ENCODE measurements at places on chromosomes 7 and 10. TPM values are rescaled to one million over a fixed set of nuclear protein-coding genes. Genes with fewer than 3 reads are reported as not detected.

DNA sequence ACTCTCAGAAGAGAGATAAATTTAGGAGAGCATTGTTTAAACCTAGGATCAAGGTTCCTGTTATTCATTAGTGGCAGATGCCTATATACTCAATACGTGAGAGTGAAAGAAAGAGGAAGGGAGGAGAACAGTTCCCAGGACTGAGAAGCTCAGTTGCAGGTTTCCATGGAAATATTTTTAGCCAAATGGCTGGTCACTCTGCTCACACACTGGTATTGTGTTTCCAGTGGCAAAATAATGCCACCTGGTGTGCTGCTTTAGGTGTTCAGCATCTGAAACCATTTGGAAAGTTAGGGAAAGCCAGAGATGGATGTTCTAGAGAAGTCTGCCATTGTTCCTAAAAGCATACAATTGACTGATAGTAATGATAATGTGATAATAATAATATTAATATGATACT, 827.7 kb downstream of the SORCS3 start:
- no peak overlapping the region for H3K4me3 ChIP-seq
- no peaks in the 10 kb centered on the region for H3K27me3 ChIP-seq
- no peak for DNase-seq
- H3K36me3 ChIP-seq: no peaks in the 10 kb centered on the region
- H3K27ac ChIP-seq: no peak overlapping the region
- no peaks in the 10 kb centered on the region for H3K4me1 ChIP-seq

TMEM229A gene
- not detected for total RNA-seq

CFAP70 gene
- 1.4 TPM for total RNA-seq

DNA sequence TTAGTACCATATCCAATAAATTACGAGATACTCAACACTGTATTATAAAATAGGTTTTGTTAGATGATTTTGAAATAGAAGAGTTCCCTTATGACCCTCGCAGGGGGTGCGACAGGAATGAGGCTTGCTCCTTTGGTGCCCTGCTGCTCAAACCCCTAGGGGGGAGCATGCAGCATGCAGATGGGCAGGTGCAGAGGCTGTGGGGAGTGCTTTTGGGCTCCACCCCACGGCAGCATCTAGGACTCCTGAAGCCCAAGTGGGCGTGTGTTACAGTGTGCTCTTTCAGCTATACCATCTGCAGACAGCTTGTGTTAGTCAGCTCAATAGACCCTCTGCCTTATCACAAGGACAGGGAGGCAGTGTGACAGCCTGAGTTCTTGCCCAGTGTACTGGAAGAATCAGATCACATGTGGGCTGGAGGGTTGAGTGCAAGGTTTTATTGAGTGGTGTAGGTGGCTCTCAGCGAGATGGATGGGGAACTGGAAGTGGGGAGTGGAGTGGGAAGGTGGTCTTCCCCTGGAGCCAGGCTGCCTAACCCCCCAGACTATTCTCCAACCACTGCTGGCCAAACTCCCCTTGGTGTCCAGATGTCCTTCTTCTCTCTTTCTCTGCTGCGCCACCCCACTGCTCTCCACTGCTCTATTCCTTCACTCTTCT, 3.1 kb upstream of the MRC1 start:
- H3K36me3 ChIP-seq: no peaks in the 10 kb centered on the region
- no peak for DNase-seq
- no peak overlapping the region for H3K27ac ChIP-seq
- H3K4me3 ChIP-seq: no peak overlapping the region
- H3K4me1 ChIP-seq: peaks cover 4% of the 10 kb centered on the region

SPDYE2 gene
- total RNA-seq: not detected

MMP21 gene
- not detected for total RNA-seq

NKX1-2 gene
- total RNA-seq: not detected
